ENCODE measurements at places on chromosomes 1 and 21.

DNA sequence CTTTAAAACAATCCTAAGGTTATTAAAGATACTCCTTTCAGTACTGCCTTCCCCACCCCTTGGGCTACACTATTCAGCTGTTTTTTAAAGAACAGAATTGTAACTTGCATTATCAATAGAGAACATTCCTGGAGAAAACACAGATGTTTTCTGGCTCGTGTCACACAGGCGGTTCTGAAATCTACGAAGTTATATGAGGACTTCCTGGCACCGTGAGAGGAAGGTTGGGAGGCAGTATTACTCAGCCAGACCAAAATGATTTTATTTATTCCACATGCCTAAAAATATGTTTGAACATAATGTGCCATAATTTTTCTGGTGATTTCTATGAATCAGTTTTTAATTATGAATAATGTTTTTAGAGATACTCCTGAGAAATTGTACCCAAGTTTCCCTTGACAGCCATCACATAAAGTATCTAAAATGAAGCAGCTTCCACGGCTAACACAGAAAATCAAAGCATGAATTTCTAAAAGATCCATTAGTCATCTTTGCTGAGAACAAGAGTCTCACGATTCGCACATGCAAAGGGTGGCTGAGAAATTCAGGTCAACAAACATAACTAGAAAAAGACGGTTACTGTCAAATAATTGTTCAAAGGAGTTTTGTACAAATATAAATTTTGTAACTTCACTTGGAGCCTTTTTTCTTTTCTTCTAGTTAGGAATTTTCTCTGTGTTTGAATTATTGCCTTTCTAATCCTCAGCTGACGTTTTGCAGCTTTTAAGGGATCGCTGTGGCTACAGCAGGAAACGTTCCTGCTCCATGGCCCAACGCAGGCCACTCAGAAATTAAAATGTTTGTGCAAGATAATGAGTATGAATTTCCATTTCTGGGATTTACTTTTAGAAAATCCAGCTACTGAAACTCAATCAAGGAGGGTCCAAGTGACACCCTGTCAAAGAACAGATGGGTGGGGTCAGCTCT, 8.0 kb upstream of the SIM2 start:
- DNase-seq, result no peak

- no peak for DNase-seq
These were observed 13.7 kb downstream of the KLHDC8A start for GRCh38 chr1:205342986-205343385.

GRCh38 chr1:8017495-8018197, 8.5 kb downstream of the ERRFI1 start:
- DNase-seq, result no peak

DNA sequence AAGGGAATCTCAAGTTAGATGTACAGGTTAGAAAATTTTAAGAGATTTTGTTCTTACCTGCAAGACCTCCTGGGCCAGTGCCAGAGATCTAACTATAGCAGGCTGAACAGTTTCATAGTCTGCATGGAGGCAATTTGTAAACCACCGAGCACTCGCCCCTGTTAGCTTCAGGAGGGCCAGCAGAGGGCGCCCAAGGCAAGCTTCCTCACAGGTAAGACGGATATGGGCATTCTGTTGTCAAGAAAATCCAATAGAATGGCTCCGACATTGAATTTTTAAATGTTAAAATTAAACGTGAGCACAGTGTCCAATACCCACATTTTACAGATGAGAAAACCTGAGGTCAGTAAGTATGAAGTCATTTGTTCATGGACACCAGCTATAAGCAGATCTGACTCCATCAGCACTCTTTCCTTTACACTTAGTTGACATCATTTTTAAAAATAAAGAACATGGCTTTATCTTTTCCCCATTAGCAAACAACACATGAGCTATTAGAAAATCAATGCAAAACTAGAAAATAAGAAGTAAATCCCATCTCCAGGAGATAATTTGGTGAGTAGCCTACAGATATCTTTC, 2.2 kb downstream of the REG4 start:
- peak; percentile 47 for DNase-seq

DNA sequence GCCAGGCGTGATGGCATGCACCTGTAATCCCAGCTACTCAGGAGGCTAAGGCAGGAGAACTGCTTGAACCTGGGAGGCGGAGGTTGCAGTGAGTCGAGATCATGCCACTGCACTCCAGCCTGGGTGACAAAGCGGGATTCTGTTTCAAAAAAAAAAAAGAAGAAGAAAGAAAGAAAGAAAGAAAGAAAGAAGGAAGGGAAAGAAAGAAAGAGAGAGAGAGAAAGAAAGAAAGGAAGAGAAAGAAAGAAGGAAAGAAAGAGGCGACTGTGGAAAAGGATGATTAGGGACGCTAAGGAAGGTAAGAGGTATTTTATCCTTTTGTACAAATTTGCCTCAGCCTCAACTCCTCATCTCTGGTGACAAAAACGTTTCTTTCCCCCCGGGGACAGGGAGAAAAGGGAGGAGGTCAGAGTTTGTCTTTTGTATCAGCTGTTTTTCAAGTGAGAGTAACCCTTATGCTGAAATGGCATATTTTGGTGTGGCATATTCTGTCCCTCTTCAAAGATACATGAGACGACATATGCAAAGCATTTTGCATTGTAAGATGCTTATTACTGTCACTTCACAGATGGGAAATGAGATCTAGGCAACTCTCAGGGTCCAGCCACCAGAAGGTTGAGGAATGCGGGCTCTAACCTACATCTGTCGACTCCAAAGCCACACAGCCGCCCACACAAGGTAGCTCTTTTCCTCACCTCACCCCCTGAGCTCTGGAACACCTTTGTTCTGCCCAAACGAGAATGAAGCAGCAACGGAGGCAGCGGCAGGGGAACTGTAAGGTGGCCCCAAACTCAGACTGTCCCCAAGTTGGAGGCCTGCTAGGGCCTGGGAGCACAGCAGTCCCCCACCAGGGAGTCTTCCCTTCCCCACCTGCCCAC, 38.0 kb downstream of the NUAK2 start:
- no peak for DNase-seq

DNA sequence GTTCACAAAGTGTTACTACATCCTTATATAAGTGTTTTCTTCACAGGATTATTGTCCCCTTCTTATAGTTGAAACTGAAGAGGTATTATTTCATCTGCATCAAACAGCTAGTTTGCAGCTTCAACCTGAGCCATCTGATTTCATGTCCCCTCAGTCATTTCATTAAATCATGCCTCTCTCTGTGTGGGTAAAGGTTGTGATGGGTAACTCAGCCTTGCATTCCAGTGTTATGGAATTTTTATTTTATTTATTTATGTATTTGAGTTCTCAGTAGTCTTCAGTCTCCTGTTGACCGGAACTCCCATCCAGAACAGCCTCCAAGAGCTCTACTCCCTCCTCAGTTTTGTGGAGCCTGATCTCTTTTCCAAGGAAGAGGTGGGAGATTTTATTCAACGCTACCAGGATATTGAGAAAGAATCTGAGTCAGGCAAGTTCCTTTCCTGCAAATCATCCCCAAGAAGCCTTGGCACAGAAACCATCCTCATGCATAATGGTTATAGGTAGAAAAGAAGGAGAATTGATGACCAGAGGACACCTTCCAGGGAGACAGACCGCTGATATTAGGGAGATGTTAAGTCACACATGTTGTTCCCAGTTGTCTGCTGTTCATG, 21.8 kb downstream of the CHD1L start:
- DNase-seq, result no peak

DNA sequence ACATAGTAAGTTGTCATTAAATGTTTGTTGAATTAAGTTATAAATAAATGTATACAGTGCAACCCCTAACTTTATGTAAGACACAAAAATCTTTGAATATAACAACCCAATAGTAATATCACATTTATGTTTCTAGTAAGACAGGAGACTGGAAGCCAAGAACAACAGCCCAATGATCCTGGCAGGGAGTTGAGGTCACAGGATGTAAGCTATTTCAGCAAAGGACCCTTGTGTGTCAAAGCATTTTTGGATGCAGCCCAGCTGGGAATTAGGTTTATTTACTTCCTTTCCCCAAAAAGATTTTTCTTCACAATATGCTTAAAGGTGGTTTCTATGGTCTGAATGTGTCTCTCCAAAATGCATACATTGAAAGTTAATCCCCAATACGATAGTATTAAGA, 34.0 kb upstream of the ABCA4 start:
- no peak for DNase-seq

- peak; percentile 82 for DNase-seq
These were observed 43.4 kb upstream of the PIGV start for GRCh38 chr1:26744075-26744959.

DNA sequence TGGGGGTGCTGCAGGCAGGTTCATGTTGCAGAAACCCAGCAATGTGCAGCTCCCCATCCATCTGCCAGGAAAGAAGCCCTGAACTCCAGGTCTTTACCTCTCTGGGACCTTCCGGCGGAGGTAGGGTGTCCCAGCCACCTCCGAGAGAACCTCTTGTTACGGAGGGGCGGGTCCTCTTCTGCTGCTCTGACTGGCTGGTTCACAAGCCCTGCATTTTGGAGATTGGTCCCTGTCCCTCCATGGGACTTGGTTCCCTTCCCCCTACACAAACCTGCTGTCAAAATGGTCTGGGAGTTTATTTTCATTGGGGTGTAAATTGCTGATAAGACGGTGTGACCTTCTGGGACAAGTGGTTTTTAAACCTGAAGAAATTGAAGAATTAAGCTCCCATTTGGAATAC, 8.0 kb upstream of the CELSR2 start:
- DNase-seq, result no peak

DNA sequence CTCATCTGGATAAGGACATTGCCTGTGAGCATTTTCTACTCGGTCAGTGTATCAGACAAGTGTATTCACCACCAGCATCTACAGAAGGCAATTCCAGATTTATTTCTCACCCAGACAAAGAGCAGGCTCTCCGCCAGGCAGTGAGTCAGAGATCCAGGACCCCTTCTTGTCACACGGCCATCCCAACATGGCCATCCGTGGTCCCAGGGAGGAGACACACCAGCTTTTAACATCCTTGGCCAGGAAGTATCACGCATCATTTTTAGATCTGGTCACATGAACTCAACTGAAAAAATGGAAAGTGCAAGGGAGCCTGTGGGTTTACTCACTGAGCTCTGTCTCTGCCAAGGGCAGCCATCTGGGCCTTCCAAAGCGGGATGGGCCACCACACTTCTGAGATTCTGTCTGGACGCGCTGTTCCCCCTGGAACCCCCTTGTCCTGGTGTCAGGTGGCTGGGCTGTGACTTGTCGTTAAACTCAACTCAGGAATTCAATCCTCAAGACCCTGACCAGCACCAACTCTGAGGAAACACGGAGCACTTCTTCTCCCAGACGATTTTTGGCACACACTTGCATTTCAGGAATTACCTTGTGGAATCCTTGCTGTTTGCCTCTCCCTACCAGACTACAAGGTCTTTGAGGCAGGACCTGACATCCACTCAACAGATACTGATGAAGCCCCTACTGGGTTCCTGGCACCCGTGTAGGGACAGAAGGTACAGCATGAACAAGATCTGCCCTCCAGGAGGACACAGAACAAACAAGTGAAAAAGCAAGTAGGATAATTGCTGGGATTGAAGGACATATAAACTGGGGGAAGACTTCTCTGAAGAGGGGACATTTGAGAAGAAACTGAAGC, 21.6 kb upstream of the CCSAP start:
- no peak for DNase-seq

DNA sequence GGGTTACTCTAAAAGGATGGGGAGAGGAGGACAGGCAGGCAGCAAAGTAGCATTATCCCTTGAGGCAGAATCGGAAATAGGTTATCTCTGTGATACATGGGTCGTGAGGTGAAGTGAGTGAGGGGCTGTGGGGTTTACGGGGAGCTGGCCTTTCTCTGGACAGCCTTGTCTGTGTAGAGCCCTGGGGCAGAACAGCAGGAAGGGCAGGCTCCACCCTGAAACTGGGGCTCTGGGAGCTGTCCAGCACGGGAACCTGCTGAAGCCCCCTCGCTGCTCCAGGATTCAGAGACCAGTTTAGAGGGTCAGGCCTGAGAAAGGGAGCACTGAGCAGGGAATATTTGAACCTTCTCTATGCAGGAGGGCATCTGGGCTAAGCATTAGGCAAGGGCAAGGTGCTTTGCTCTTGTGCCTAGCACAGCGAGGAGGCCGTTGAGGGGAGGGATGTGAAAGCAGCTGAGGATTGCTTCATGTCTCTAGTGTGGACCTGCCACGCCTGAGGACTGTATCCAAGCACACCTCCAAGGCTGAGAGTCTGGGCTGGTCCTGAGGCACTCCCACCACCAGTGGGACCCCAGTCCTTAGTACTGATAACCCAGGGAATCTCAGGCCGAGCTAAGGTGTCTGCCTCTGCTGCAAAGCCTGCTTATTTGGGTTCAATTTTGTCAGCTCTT, 55.8 kb downstream of the NAV1 start:
- DNase-seq, result no peak

DNA sequence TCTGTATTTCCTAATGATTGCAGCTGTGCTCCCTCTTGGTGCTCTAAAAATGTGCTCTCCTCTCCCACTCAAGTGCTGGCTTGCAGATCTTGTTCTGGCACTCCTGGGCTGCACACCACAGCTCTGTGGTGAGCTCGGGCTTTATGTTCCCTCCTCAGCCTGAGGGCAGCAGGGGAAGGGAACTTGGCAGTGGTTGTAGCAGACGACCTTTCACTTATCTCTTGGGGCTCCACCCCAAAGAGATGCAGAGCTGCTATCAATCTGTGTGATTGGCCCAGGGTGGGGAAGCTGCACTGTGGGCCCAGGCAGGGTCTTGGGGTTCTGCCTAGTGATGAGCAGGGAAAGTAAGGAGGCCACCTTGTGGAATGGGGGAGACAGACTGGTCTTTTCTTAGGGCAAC, 143.5 kb upstream of the GORAB start:
- no peak for DNase-seq

DNA sequence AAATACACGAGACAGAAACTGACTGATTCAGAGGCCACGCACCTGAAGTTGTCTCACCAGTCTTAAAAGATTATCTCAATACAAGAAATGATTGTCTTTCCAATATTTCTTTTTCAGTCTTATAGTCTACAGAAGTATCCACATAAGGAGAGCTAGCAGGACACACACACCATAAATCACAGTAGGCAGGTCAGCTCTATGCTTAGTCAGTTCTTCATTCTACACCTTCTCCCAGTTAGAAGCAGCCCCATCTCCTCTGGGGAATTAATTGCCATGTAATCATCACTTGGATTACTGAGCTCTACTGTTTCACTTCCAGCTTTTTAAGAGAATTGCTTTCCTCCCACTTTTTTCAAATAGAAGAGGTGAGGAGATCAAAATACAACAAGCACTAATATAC, 59.6 kb downstream of the SMYD3 start:
- no peak for DNase-seq

DNA sequence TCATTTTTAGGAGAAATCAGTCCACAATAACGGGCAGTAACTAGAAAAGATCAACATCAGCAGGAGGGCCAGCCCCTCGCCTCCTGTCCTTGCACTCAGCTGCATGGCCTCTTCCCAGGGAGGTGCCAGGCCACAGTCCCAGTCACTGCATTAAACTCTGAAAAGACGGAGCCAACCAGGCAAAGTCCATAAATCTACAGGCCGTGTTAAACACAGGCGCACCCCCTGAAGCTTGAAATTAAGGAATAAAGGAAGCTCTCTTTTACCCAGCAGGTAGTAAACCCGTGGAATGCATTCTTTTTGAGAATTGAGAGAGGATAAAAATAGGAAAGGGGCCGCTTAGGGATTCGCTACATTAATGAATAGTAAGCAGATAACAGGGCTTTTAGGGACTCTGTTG, 18.4 kb downstream of the H6PD start:
- DNase-seq, result no peak

GRCh38 chr1:203271018-203271743, 34.1 kb upstream of the BTG2 start:
- peak; percentile 44 for DNase-seq

Measured in stimulated activated CD4-positive, alpha-beta T cell treated with anti-CD3 and anti-CD28 coated beads, TNF-alpha, amount 100 ng/mL, for 48 hours (primary cell).